CD4-positive, alpha-beta T cell treated with Interleukin-12 subunit alpha and Interleukin-12 subunit beta, for 1 hour (primary cell): ENCODE measurements at places on chromosomes 1 and 21.

GRCh38 chr1:209853676-209854075, 25.9 kb downstream of the UTP25 start:
- DNase-seq = no peak

DNA sequence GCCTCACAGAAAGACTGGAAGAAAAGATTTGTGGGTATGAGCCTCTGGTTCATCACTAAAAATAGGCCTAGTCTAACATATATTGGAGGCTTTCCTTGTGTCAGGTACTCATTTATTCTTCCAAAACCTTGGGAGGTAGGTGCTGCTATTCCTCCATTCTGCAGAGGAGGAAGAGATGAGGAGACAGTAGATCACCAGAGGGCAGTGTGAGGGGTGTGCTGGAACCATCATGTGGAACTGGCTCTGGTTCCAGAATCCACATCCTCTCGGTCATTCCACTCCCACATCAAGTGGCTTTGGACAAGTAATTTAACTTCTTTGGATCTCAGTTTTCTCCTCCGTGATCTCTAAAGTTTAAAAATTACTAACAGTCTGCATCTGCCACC, 7.4 kb upstream of the INKA2 start:
- no peak for DNase-seq

- no peak for DNase-seq
Measured at GRCh38 chr1:37255136-37255795, 219.1 kb upstream of the ZC3H12A start.

DNA sequence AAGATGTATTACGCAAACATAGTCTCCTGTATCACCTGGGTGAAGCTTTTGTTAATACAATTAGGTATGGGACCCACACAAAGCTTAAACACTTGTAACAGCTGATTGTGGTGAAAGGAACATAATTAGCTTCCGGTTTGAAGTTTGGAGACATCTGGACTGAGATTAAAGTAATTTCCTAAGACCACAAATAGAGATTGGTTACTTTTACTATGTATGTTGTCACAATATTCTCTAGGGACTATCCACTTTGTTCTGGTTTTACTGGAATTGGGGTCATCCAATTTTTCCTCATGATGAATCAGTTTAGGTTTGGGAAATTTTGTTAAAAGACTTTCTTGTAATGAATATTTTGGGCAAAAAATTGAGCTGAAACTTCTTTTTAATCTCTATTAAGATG, 71.8 kb upstream of the SAMSN1 start:
- no peak for DNase-seq

GRCh38 chr1:234581063-234581714, 28.8 kb downstream of the IRF2BP2 start:
- no peak for DNase-seq

GRCh38 chr1:65146908-65147423, 1.0 kb upstream of the AK4 start:
- DNase-seq = no peak

GRCh38 chr21:33578959-33579542, 9.4 kb downstream of the DONSON start:
- DNase-seq = no peak

- DNase-seq = no peak
Measured at GRCh38 chr1:31072304-31072746, 6.8 kb upstream of the PUM1 start.

GRCh38 chr1:107262467-107263286, 121.8 kb downstream of the NTNG1 start:
- DNase-seq = no peak

GRCh38 chr21:43331962-43332828, 94.7 kb downstream of the SIK1 start:
- no peak for DNase-seq

GRCh38 chr1:172105230-172105629, 263.9 kb downstream of the DNM3 start:
- DNase-seq = no peak

DNA sequence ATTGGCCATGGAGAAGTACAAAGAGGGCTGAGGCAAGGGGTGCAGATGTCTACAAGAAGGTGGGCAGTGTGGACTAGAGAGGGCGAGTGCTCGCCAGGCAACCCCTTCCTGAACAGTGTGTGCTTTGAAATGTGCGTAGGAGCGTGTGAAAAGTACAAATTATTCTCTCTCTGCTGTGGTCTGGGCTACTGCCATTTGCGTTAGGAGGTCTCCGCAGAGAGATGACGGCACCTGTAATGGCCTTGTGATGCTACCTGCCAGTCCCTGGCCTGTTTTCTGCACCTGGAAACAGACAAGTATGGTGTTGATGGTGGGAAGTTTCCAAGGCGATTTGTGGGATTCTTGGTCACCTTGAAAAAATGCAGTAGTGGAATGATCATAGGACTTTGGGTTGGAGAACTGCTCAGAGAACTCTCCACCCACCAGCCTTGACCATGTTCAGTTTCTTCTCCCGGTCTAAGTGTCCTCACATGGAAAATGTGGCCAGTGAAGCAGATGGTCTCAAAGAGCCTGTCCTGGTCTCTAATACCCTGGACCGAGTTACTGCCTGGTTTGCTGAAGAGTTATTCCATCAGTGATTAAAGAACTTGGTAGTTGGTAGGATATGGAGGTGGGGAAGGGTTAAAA, 74.5 kb downstream of the MRPS6 start:
- no peak for DNase-seq

DNA sequence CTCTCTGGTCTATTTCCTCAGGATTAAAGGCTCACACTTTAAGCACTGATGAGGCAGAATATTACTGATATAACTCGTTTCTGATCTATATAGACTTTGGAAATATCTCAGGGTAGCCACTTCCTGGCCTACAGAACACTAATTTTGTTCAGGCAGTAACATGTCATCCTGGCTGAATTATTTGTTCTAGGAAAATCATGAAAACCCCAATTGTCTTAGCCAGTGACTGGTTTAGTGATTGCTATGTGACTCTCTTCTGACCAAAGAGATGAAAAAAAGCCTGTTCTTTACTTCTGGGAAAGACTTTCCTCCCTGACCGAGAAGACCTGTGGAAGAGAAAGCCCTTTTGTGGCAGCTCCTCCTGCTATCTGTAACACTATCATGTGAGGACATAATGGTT, 453.7 kb downstream of the SETD4 start:
- DNase-seq = no peak

DNA sequence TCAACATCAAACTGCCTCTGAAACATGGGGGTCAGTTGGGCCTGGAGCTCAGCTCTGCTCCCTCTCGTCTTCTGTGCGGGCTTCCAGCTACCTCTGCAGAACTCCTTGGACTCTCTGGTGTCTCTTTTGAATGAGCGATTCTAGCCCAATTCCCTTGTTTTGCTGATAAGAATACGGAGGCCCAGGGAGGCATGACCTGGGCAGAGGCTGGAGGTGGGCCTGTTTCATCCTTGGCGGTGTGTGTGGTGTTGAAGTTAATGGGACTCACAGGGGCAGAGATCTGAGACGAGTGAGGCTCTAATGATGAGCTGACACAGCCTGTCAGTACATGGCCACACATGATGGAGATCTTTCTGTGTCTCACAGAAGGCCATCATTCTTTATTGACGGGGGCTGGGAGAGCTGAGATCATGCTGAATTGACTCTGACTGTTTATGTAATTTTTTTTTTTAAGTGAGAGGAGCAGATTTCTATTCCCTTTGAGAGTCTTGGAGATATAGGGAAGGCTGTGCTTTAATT, 134.5 kb downstream of the URB2 start:
- no peak for DNase-seq

DNA sequence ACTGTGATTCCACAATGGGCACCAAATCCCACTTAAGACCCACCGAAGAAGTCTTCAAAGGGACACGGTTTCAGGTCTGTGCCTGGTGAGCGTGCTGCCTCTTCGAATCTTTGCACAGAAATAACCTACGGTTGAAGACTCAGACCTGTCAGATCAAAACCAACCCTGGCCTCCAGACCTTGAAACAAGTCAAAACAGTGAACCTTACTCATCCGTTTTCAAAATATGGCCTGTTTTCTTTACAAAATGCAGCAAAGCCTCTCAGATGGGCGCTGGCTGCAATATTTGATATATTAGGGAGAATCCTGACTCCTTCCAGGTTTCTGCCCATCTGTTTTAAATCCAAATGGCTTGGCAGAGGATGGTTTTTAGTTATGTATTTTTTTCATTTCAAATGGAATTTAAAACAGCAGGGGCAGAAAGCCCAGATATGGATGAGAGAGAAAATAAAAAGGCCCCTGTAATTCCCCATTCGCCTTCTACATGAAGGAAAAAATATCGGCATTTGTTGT, 14.0 kb downstream of the JUN start:
- DNase-seq = no peak

DNA sequence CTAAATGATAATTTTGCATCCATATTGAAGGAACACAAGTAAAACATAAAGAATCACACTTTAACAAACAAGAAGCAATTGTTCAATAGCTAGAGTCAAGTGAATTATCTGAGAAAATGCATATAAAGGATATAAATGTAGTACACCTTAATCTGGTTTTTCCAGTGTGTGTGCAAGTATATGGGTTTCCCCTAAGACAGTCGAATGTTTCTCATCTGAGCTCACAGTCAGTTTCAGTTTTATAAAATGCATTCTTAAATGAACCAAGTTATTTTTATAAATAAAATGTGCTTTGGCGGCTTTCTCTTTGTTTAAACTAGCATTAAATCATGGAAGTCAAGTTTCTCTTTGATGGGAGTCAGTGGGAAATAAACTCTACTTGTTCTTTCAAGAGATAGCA, 125.9 kb downstream of the PTPRC start:
- no peak for DNase-seq

- DNase-seq = no peak
Measured at GRCh38 chr1:77888081-77888780, at the start of gene NEXN. Gene NEXN (plus strand): TSS chr1:77888624. CDS start chr1:77916107, 27,483 bp downstream.

DNA sequence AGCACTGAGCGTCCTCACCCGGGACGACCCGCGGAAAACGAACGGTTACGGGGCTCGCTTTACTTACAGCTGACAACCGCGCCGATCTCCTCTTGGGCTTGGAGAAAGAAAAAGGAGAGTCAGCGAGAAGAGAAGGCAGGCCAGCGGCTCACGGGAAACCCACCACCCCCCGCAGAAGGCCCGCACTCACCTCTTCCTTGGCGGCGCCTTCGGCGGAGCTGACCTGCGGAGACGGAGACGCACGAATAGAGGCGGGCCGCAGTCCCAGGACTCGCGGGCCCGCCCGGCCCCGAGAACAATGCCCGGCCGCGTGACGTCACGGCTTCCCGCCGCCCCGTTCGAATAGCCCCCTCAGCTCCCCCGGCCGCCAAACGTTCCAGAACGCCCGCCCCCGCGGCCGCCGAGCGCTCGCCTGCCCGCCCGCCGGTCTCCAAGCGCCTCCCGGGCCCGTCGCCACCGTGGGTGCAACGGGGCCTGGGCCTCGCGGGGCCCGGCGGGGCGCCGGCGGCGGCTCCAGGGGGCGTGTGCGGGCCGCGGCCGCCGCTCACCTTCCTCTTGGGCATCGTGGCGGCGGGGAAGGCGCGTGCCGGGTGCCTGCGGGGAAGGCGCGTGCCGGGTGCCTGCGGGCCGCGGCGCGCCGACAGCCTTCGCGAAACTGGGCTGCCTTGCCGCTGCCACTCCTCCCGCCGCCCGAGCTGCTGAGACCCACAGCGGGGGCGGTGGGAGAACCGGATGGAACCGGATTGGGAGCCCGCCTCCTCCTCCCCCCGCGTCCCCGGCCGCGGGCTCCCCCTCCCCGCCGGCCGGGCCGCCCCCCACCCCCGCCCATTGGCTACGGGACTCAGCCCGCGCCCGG, at the start of gene HMGN1:
Gene HMGN1, minus strand, starts transcription at position 734 of the 856 bp plus-strand sequence. Its CDS starts 171 bp downstream, at position 563.
- peak; percentile 90 for DNase-seq

DNA sequence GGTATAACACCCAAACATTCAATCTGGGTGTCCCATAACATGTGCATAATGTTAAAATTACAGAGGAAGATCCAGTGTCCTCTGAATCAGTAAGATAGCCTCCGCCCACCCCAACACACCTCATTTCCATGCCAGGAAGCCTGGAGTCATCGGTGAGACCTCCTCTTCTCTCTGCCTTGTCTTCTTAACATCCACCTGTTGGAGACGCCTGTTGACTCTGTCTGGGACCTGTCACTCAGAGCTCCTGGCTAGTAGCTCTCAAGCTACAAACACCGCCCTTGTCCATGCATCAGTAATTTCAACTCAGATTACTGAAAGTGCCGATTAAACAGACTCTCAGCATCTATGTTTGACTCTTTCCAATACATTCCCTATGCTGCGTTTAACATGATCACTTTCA, 27.4 kb downstream of the KCNJ15 start:
- no peak for DNase-seq

- DNase-seq = no peak
Measured at GRCh38 chr1:185973645-185974044, 239.5 kb downstream of the HMCN1 start.

GRCh38 chr1:107405236-107405635, 264.4 kb downstream of the NTNG1 start:
- no peak for DNase-seq

DNA sequence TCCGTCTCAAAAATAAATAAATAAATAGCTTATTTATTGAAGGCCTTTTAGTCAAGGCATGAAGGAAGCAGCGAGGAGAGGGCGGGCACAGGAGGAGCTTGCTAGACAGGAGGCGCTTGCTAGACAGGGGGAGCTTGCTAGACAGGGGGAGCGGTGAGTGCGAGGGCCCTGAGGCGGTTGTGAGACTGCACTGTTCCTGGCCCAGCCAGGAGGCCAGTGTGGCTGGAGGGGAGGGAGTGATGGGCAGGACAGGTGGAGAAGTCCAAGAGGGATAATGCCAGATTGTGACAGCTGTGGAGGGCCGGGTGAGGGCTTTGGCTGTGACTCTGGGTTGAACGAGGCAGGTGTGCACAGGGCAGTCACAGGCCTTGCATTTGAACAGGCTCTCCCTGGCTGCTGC, 18.2 kb downstream of the KIF17 start:
- no peak for DNase-seq

DNA sequence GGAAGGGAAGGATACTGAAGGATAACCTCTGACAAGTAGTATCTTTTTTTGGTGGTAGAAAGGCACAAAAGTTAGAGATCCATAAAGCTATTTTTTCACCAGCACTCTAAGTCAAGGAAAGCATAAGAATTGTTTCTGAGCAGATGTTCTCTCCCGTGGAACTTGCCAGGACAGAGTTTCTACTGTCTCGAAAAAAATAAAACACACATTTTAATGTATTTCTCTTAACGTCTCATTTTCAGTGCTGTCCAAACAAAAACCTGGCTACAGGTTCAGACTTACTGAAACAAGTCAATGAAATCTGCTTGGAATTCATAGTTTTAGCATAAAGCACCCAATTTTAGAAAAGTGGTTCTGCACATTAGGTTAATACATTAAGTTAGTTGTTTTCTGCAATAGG, 338.3 kb downstream of the LTN1 start:
- no peak for DNase-seq

DNA sequence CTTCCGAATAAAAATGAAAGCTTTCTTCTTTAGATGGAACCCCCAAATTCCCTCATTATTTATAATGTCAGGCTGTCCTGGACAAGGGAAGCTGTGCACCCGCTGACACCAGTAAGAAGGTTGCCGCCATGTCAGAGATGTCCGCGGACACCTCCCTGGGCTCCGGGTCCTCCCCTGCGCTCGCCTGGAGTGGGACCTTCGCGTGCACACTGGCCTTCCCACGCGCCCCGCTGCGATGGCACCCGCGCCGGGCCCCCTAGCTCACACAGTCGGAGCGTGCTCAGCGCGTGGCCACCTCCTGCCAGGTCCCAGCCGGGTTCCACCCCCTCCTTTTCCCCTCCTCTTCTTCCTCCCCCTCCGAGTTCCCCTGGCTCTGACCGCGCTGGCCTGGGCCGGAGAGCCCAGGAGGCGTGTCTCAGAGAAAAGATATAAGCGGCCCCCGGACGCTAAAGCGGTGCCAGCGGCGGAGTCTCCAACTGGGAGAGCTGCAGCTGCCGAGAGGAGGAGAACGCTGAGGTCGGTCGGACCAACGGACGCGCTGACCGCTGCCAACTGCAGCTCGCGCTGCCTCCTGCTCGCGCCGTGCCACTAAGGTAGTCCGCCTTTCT, at the start of gene G0S2:
Gene G0S2, plus strand, starts transcription at position 456 of the 608 bp plus-strand sequence. CDS start 273 bp downstream, outside the sequence.
- DNase-seq = peak; percentile 30
